ENCODE measurements at places on chromosomes 12 and 14. TPM values are rescaled to one million over a fixed set of nuclear protein-coding genes. Genes with fewer than 3 reads are reported as not detected.

The TAS2R46 gene
- polyA plus RNA-seq: 0.19 TPM

The MYO1H gene
- 1.3 TPM for polyA plus RNA-seq

The WIF1 gene
- polyA plus RNA-seq: 4.1 TPM

The ZDHHC22 gene
- 0.19 TPM for polyA plus RNA-seq

The DTX1 gene
- 13.6 TPM for polyA plus RNA-seq

The PYGL gene
- 18.1 TPM for polyA plus RNA-seq

The MAP1LC3B2 gene
- 8.1 TPM for polyA plus RNA-seq

The AMDHD1 gene
- 1.0 TPM for polyA plus RNA-seq

The PTPRQ gene
- polyA plus RNA-seq: 17.3 TPM

The HELB gene
- polyA plus RNA-seq: 2.6 TPM

The SINHCAF gene
- polyA plus RNA-seq: 262 TPM

DNA sequence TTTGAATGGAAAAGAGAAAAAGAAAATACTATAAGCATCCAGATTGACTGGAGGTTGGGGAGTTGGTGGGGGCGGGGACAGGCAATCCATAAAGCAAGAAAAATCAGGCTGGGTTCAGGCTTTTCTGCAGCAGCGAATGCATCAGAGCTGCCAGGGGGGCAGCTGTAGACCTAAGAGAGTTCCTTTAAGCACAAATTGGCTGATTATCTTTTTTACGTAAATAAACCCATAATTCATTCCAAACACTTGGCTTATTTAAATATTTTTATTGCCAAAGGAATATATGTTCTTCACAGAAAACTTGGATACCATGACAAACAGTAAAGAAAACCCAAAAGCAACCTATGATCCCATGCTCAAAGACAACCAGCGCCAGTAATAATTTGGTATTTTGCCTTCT is 10.2 kb downstream of the BDKRB2 start:
- no peak for DNase-seq

GRCh38 chr14:47507861-47508260 is 167.5 kb downstream of the MDGA2 start:
- DNase-seq: no peak

GRCh38 chr12:26580619-26581018 is 252.4 kb downstream of the ITPR2 start:
- no peak for DNase-seq

GRCh38 chr14:100256339-100256895 is 17.5 kb downstream of the YY1 start:
- DNase-seq: no peak

DNA sequence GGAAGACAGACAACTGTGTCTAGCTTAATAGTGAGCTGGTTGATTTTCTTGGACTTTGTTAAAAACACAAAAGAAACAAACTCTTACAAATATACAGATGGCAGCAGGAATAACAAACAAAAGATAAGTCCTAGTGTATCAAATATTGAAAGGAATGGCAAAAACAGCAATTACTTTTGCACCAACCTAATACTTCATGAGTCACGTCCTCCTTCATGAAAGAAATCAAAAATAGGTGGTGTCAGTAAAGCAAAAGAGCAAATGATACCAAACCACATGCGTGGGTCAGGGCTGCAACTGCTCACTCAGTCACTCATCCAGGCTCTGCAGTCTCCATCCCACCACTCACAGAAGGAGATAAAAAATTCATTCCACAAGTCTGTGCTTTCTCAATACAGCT is 11.8 kb downstream of the ATG14 start:
- DNase-seq: no peak

DNA sequence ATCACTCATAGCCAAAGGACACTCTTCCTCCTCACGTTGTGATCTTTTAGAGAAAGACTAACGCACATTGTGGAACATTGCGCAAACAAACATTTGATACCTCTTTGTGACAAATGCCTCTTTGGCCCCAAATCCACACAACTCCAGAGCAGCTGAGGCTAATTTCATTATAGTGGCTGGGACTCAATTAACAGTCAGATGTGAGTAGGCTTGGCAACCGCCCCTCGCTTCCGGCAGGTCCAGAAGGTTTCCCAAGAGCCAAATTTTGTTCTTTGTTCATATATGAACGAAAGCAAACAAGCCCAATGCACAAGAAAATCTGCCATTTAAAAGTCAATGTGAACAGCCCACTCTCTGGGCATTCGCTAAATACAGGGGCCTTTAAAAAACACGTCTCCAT is 273.9 kb downstream of the GLT1D1 start:
- no peak for DNase-seq

GRCh38 chr14:106778986-106779385 is 1252.6 kb downstream of the TMEM121 start:
- no peak for DNase-seq

GRCh38 chr12:53518381-53518780 is 11.1 kb upstream of the NPFF start:
- no peak for DNase-seq

- DNase-seq: no peak
Observed at GRCh38 chr12:105637470-105637869, 307.0 kb downstream of the C12orf75 start.

DNA sequence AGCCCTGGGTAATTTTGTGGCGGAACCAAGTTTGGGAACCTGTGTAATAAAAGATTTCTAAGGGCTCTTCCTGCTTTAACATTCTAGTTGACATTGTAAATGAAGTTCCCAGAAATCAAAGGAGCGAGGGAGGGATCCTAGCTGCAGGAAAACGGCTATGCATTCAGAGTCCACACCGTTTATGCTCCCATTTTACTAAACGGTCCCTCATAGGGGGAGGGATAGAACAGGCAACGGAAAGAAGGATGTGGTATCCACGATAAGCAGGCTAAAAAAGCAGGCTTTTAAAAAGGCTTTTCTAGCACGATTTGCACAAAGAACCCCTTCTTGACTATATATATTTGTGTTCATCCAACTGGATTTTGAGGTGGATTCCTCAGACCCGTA is 559 bp downstream of the SYNJ2BP start:
- no peak for DNase-seq

DNA sequence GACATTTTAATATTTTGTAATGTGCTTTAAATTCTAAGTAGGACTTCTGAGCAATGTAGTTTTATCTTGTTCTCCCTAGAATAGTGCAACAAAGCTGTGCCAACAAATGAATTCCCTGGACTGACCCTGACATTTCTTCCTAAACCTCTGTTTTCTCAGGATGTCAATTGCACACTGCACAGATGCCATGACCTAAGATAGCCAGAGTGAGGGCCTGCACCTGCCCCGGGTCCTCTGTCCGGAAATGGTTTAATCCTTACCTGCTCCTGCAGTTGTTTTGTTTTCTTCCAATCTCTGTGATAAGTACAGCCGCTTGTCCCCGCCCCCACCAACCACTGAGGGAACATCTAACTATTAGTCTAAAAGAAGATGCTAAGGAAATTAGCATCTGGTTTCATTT is 831.5 kb downstream of the GALC start:
- DNase-seq: no peak

DNA sequence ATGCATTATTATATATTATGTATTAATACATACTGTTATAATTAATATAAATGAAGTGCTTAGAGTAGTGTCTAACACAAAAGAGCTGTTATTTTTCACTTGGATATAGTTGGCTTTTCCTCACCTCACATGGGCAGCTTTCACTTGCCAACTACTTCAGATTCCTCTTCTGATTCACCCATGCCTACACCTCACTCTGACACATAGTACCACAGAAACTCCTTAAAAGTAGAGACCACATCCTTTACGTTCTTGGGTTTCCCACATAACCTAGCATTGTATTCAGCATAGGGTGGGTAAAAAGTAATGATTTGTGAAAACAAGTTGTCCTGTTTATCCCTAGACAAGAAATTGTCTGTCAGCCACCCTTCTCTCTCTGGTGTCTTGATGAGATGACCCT is 61.0 kb downstream of the DIO2 start:
- DNase-seq: no peak

DNA sequence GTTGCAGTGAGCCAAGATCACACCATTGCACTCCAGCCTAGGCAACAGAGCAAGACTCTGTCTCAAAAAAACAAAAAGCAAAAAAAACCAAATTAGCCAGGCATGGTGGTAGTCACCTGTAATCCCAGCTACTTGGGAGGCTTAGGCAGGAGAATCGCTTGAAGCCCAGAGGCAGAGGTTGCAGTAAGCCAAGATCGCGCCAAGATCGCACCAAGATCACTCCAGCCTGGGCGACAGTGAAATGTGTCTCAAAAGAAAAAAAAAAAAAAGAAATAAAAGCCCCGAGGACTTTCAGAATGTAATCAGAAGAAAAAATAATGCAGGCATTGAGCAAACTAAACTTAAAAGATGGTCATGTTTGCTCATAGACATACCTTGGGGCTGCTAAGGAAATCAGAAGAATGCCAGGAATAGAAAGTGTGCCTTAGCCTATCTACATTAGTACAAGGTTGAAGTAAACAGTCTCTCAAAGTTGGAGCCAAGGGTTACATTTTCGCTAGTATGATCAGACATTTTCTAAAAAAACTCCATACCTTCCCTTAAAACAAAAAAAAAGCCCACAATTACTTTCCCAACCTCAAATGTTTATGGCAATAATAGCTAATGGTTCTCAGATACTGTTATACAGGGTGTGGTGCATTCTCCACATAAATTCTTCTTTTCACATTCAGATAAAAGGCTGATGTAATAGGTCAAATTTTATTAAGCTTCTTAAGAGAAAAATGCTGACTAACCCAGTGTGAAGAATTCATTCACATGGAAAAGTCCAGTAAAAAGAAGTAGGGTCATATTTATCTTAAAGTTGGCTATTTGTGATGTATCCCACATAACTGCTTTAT is 15.8 kb downstream of the DTD2 start:
- DNase-seq: no peak

- no peak for DNase-seq
Observed at GRCh38 chr14:102164241-102164641, 24.5 kb downstream of the WDR20 start.

- no peak for DNase-seq
Observed at GRCh38 chr14:50530794-50531365, 1.5 kb downstream of the MAP4K5 start.

- DNase-seq: no peak
Observed at GRCh38 chr14:59020382-59020781, 168.1 kb upstream of the DAAM1 start.

DNA sequence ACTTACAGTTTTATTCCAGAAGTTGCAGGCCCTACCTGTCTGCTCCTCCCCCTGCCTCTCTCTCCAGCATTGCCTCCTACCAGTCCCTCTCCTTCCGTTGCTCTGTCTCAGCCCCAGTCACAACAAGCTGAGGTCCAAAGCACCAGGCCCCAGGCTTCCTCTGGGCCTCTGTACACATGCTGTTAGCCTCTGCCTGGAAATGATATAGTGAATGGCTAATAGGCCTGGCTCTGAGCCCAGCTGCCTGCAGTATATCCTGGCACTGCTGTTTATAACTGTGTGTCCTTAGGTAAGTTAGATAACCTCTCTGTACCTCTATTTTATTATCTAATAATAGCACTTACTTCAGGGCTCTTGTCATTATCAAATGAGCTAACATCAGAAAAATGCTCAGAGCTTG is 114.9 kb upstream of the PWP1 start:
- no peak for DNase-seq

- no peak for DNase-seq
Observed at GRCh38 chr14:100091386-100091785, 26.2 kb downstream of the EVL start.

DNA sequence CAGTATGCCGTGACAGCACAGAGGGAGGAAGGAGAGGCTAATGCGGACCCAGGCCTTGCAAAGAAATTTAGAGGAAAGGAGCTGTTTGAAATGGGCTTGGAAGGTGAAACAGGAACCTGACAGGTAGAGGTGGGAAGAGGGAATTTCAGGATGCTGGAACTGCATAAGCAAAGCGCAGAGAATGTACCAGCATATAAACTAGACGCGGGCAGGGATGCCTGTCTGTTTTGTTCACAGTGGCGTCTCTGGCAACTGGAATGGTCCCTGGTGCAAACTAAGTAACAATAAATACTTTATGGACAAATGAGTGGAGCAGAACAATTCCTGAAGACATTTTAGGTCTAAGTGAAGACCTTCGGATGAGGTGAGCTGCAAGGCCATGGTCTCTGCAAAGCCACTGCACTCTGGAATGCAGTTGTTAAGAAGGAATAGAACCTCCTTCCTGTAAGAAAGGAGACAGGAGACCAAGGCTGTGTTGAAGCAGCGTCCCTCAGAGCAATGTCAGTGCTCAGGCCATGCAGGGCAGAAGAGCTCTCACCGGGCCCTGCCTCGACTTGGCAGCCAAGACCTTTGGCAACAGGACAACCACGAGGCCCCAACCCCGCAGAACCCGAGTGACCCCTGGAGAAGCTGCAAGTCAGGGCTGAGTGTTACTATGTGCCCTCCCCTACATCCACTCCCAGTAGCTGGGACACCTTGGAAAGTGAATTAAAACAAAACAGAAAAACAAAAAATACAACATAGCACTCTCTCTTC is 42.8 kb downstream of the PITPNM2 start:
- DNase-seq: no peak

DNA sequence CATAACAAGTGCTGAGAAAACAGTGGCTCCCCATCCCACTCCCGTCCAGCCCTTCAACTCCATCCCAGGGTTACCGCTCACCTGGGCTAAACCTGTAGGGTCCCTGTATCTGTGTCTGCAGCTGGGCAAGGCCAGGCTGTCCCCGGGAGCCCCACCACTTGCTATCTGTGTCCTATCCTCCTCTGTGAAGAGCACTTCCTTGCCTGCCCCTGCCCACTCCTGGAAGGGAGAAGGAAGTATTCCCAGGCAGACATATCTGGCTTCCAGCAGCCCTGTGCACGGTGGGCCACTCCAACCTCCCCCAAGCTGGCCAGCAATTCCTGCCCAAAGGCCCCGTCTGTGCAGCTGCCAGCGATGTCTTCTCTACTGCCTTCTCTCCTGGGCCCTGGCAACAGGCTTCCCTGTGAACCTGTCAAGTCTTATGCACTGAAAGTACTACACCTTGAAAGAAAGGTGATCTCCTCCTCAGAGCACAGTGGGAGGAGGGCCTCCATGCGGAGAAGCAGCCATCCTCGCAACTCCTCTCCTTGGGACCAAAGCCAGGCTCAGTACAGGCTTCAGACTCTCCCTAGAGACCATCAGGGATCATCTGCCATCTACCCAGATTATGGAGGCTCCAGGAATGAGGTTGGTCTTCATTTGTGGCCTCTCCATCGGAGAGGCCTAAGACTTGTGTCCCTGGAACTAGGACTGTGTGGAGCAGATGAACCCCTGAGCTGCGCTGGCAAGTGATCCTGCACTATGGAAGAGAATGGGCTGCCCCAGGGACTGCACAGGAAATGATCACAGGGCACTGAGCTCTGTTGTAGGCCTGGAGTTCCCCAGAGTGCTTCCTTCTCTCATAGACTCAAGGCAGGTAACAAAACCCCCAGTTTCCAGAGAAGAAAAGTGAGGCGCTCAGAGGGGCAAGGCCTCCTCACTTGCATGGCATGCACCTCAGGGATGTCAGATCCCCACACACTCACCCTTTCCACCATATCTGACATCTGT is 663.6 kb downstream of the BCL11B start:
- no peak for DNase-seq

GRCh38 chr14:99459481-99460100 is 21.1 kb downstream of the SETD3 start:
- no peak for DNase-seq

DNA sequence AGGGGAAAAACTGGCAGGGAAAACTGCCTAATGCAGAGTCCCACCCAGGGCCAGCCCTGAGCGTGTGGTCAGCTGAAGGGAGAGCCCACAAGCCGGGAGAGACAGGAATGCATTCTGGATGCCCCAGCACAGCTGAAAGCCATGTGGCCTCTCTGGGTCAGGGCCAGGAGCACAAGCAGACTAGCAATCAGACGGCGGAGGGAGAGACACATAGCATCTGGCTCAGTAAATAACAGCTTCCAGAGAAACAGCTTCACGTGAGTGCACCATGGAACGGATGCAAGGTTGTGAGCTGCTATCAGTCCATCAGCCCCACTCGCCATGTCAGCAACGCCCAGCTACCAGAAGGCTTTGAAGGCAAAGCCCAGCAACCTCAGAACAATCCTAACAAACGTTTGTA is 28.2 kb upstream of the TMEM106C start:
- DNase-seq: peak; percentile 35

Data from renal pelvis (tissue), 12 donors.